ENCODE measurements at places on chromosomes 2 and 18.
A peak's percentile ranks its signal among the peaks of the same experiment; 100 is the strongest.

- DNase-seq = no peak
Measured at GRCh38 chr2:50786345-50786744, 245.6 kb downstream of the NRXN1 start.

- no peak for DNase-seq
Measured at GRCh38 chr2:107529146-107529545, 297.5 kb upstream of the RGPD4 start.

DNA sequence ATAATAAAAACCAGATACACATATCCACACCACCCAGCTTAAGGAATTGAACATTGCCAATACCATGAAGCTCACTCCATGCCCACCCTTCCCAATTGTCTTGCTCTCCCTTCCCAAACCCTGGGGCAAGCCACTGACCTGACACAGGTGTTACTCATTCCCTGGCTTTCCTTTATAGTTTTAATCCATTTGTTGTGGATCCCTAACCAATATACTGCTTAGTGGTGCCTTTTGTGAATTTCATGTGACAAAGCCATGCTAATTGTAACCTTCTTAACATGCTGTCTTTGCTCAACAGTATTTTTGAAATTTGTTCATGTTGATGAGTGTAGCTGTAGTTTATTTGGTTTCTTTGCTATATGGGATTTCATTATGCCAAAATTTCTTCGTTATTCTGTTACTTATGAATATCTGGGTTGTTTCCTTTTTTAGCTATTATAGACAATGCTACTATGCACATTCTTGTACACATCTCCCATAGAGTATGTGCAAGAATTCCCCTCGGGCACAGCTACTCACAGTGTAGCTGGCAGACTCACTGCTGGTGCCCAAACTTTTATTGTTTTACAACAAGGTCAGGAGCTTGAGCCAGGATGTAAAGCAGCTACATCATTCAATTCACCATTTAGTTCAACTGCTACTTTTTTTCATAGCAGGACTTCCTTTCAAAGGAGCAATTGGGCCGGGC lies 90.8 kb upstream of the ATL2 start:
- DNase-seq = no peak

GRCh38 chr18:29041976-29042375 lies 865.0 kb upstream of the CDH2 start:
- no peak for DNase-seq

GRCh38 chr2:45182667-45183295 lies 173.5 kb upstream of the SIX2 start:
- DNase-seq = no peak

- DNase-seq = no peak
Measured at GRCh38 chr2:229672021-229672420, 42.3 kb downstream of the DNER start.

GRCh38 chr2:40814616-40815015 lies 362.7 kb upstream of the SLC8A1 start:
- no peak for DNase-seq

- DNase-seq = no peak
Measured at GRCh38 chr2:2892378-2892777, 485.2 kb downstream of the EIPR1 start.

DNA sequence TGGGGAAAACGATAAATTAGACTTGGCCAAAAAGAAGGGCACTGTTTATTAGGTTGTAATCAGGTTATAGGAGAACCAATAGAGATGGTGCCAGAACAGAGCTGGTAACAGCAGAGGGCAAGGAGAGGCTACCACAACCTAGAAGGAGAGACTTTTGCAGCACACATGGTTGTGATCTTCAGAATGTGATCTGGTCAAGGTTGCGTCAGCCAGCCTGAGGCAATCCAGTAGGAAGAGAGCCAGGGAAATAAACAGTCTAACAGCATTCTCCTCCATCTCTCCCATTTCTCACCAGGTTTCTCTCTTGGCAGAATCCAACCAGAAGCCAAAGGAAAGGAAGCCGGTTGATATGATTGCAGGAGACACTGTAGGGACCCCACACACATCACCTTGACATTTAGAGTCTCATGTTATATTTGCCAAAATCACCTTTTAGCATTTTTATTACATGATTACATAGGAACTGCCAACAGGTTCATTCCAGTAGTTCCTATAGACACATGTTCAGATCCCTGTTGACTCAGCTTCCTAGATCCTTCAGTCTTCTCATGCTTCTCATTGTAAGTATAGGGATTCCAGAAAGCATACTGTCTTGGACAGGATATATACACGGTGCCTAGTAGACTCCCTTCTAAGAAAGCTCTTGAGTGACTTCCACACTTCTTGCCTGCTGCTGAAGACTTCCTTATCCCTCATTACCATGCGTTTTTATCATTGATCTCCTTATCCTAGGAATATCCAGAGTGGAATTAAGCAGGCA lies 17.6 kb upstream of the SPATS2L start:
- no peak for DNase-seq

DNA sequence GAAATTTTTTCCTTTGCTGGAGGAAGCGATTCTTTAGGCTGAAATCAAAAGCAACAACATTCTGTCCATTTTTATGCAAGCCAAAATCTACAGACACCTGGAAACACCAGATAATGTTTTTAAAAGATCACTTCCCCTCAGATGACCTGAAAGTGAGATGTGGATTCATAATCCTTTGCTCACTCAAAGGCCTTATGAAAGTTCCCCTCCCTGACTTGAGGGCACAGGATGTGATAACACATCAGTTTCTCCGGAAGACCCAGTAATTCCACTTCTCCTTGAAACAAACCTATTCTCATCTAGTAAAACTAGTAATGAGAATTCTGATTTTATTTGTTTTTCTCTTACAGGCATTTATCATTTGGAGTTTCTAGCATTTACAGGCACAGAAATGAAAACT lies 218.3 kb upstream of the RND3 start:
- no peak for DNase-seq

GRCh38 chr18:62198259-62198658 lies 11.2 kb downstream of the RELCH start:
- DNase-seq = no peak

- no peak for DNase-seq
Measured at GRCh38 chr2:83054751-83055150, 1404.3 kb downstream of the SUCLG1 start.

- DNase-seq = no peak
Measured at GRCh38 chr18:8525692-8526091, 83.5 kb upstream of the RAB12 start.

DNA sequence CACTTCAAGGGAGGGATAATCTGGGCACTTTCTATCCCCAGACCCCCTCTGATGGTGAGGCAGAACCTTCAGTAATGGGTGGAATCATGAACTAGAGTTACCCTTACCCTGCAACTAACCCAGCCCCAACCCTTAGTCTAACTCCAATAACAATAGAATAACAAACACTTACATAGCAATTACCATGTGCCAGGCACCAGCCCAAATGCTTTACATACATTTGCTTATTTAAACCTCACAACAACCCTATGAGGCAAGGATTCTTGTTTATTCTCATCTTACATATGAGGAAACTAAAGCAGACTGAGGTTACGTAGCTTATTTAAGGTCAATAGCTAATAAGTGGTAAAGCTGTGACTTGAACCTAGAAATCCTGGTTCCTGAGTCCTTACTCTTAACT lies 132.8 kb downstream of the CYP26B1 start:
- no peak for DNase-seq

DNA sequence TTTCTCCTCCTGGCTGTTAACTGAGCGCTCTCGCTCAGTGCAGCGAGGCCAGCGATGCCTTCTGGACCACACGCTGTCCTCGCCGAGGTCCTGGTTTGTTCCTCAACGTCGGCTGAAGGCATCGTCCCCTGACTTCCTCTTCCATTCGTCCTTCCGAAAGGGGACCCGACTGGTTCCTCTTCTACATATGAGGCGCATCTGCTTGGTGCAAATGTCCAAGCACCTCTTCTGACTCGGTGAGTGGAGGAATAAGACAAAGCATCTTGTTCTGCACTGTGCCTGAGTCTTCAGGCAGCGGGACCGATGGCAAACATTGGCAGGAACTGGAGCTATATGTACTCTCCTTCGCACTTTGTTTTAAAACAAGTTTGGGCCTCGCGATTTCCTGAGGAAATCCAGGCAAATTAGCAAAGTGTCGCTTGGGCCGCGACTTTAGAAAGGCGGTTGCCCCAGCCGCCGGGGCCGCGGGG lies 621 bp upstream of the KCNS3 start:
- peak; percentile 37 for DNase-seq

DNA sequence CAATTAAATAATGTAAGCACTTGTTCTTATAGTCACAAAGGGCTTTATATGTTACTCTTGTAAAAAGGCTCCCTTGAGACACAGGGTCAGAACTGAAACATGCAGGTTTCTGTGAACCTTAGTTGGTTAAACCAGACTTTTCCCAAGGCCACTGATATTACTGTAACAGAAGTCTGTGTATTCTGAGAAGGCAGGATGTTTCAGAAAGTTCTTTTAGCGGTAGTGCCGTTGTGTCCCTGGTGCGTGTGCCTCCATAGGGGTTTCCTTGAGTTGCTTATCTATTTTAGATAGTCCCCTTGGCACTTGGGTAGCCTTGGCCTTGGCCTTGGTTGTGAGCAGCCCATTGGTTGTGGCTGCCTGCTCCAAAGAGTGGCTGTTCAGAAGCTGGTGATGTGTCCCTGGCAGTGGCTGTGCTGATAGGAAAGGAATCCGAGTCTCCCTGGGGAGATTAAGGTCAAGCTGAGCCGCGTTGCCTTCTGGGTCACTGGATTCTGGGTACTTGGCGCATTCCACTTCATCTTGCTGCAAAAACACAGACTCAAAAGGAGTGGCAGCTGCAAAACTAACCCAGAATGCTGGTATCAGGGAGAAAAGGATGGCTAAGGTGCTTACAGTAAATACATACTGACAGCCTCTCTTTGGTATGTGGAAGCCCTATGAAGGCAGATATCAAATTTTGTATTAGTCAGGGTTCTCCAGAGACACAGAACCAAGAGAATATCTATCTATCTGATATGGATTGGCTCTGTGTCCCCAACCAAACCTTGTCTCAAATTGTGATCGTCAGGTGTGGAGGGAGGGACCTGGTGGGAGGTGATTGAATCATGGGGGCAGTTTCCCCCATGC lies 69.7 kb downstream of the FHOD3 start:
- no peak for DNase-seq

- no peak for DNase-seq
Measured at GRCh38 chr2:79116997-79117928, 3.0 kb upstream of the REG1A start.

GRCh38 chr2:106579750-106580197 lies 92.6 kb downstream of the CD8B2 start:
- DNase-seq = no peak

- no peak for DNase-seq
Measured at GRCh38 chr2:65097844-65098243, 32.1 kb downstream of the RAB1A start.

GRCh38 chr2:85727798-85728197 lies 26.0 kb upstream of the ATOH8 start:
- no peak for DNase-seq

DNA sequence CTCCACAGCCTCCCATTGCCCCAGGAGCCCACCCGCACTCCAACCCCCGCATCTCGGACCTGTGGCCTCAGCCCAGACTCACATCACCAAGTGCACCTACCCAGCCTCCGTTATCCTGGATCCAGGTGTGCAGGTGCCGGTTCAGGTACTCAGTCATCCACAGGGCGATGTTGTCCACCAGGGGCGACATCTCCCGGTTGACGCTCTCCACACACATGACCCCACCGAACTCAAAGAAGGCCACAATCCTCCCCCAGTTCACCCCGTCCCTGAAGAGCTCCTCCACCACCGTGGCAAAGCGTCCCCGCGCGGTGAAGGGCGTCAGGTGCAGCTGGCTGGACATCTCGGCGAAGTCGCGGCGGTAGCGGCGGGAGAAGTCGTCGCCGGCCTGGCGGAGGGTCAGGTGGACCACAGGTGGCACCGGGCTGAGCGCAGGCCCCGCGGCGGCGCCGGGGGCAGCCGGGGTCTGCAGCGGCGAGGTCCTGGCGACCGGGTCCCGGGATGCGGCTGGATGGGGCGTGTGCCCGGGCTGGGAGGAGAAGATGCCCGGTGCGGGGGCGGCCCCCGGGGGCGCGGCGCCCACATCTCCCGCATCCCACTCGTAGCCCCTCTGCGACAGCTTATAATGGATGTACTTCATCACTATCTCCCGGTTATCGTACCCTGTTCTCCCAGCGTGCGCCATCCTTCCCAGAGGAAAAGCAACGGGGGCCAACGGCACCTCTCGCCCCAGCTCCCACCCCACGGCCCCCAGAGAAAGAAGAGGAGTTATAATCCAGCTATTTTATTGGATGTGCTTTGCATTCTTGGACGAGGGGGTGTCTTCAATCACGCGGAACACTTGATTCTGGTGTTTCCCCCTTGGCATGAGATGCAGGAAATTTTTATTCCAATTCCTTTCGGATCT lies 1.3 kb downstream of the BCL2 start:
- DNase-seq = no peak

- DNase-seq = no peak
Measured at GRCh38 chr18:77512152-77512551, 262.5 kb downstream of the GALR1 start.

GRCh38 chr2:8343031-8343430 lies 338.8 kb upstream of the ID2 start:
- no peak for DNase-seq

- DNase-seq = no peak
Measured at GRCh38 chr2:55958756-55959155, 35.2 kb upstream of the EFEMP1 start.

DNA sequence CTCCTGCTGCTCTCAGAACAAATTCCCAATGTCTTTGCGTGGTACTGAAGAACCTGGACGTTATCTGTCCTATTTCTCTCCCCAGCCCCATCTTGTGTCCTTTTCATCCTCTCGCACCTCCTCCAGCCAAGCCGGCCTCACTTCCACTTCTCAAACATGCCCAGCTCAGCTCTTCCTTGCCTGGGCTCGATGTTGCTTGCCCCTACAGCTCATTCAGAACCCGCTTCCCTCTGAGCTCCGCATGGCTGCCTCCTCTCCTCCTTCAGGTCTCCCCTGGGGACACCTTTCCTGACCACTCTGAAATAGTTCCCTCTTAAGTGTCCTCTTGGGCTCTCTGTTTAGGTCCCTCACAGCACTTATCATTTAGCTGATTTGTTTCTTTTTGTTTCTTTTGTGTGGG lies 6.7 kb upstream of the SMARCAL1 start:
- DNase-seq = no peak

DNA sequence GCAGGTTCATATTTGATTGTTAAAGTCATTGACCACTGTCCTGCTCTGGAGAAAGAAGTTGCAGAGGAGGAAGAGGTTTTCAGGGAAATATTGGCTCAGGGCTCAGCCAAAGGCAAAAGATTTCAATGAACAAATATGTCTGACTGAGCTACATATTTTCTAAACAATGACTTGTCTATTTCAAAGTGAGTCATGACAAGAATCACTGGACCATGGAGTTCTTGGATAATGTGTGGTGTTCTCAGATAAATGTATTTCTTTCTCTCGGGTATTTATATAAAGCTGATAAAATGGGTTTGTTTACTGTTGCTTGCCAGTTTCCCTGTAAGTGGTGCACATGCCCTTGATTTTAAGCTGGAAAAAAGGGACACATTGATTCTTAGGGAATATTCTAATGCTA lies 34.3 kb upstream of the RMP24 start:
- DNase-seq = no peak
